HFFc6 (cell line): ENCODE measurements at places on chromosomes 2 and 18. TPM values are rescaled to one million over a fixed set of nuclear protein-coding genes. Genes with fewer than 3 reads are reported as not detected.

DNA sequence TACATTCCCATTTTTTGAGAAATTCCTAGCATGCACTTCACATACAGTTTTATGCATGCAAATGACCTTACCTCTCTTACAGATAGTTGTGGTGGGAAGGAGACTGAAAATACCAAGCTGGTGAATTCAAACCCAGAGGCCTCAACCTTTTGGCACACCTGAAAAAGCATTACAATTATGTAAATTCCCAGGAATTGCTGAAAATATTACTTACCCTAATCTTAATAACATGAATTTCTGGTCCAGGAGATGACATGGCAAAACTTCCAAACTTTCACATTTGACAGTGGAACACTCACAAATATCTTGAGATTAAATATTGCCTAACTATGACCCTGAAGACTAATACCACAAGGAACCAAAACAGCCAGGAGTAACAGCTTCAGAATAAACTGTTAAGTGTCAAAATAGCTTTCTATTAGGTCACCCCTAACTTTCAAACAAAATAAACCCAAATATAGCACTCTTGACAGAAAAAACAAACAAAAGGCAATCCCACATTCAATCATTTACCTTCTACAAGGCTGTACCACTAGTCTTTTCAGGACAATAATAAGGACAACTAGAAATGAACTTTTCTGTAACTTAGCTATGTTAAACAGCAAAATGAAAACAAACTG lies 10.9 kb upstream of the PEX13 start:
- no peak for DNase-seq

- DNase-seq = no peak
These were observed 99.9 kb upstream of the ZFP36L2 start for GRCh38 chr2:43326101-43326825.

DNA sequence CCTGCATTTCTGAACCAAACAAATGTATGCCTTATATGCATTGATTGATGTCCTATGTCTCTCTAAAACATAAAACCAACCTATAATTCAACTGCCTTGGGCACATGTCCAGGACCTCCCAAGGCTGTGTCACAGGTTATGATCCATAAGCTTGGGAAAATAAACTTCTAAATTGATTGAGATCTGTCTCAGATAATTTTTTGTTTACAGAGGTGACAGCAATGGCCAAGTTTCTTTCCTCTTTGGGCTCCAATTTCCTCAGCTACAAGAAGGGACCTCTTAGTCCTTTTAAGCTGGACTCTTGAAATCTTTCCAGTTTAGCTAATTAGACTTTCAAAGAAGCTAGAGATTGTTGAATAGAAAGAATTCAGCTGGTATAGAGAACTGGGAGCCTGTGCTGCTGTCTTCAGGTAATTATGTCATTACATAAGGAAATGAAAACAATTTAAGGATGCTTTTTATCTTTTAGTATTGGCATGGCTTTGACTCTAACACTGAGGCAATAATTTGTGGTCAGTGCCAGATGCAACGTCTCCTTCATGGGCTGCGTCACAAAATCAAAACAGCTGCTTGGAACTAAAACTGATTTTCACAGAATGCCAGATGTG lies 412.1 kb upstream of the TRIB2 start:
- DNase-seq = no peak

- DNase-seq = peak; percentile 97
These were observed 96.8 kb downstream of the PRKCE start for GRCh38 chr2:45748239-45748638.

- no peak for DNase-seq
These were observed 107.4 kb downstream of the CLIP4 start for GRCh38 chr2:29222381-29223179.

GRCh38 chr2:163601377-163601776 lies 134.4 kb downstream of the FIGN start:
- DNase-seq = no peak

DNA sequence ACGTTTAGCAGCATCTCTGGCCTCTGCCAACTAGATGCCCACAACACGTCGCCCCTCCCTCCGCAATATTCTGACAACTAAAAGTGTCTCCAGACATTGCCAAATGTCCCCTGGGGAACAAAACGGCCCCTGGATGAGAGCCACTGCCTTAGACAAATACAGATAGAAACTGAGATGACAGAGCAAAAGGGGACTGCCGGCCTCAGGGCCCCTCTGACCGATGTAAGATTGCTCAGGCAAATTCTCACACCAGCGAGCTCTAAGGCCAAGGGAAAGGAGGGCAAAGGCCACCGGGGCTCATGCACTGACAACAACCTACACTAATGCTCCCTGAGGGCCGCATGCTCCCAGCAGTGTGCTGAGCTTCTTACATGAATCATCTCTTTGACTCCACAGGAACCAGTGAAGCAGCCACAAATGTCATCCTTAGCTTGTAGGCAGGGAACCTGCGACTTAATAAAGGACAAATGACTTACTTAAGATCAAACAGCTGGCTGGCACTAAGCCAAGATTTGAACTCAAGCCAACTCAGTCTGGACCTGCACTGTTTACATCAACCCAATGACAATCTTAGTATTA lies 228.5 kb downstream of the TTC32 start:
- DNase-seq = peak; percentile 16

DNA sequence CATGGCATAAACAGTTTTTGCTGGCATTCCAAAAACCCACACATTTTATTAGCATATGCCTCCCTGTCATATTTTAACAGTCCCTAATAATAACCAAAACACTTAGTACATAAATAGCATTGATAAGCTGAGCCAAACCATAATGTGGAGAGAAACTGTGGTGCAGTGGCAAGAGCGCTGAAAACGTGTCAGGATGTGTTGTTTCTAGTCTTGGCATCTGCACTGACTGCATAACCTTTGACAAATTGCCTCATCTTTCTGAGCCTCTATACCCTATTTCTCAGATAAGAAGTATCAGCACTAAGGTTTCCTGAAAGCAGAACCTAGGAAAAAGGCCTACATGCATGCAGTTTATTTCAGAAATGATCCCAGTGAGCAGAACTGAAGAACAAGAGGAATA lies 41.4 kb downstream of the RAD51AP2 start:
- no peak for DNase-seq

DNA sequence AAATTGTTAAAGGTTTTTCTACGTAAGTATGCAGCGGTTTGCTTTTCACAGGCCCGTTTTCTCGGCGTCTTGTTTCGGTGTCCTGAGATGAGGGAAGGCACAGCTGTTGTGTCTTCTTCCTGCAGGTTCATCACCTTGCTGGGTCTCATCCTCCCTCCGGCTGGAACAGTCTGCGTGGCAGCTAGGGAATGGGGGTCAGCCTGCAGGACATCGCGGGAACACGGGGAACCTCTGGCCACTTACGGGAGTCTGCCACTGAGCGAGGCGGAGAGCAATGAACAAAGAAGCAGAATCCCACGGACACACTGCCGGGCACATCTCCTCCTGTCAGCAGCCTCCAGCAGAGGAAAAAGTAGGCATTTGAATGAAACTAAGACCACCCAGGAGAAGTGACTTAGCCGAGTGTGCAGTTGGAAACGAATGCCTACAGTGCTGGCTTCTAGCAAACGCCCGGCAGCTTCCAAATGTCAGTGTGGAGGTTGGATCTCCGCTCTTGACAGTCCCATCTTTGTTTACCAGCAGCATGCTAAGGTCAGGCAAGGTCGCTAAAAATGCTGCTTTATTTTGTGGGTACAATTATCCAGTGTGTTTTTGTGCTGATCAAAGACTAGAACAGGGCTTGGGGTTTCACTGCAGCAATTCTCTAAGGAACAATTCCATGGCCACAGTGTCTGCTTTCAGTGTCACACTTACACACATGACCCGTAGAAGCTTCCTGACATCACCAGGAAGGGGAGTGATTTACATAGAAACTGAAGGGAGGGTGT lies 109.8 kb upstream of the SEC11C start:
- DNase-seq = no peak

- DNase-seq = no peak
These were observed 370 bp upstream of the EFEMP1 start for GRCh38 chr2:55923982-55924321.

HTR2B gene
- 0.09 to 0.13 TPM in 2 of 3 replicates, not detected in the other for total RNA-seq

CXCR2 gene
- not detected in 3 replicates for total RNA-seq

C2orf80 gene
- not detected in 3 replicates for total RNA-seq

TCF23 gene
- not detected in 3 replicates for total RNA-seq

CNDP1 gene
- total RNA-seq = not detected in 3 replicates

LHCGR gene
- total RNA-seq = not detected in 3 replicates

TXNDC2 gene
- 0.21 TPM in 1 of 2 replicates, not detected in the other for total RNA-seq

FAM237A gene
- total RNA-seq = not detected in 2 replicates
